ENCODE measurements at places on chromosomes 2 and 18. TPM values are rescaled to one million over a fixed set of nuclear protein-coding genes. Genes with fewer than 3 reads are reported as not detected.

DNA sequence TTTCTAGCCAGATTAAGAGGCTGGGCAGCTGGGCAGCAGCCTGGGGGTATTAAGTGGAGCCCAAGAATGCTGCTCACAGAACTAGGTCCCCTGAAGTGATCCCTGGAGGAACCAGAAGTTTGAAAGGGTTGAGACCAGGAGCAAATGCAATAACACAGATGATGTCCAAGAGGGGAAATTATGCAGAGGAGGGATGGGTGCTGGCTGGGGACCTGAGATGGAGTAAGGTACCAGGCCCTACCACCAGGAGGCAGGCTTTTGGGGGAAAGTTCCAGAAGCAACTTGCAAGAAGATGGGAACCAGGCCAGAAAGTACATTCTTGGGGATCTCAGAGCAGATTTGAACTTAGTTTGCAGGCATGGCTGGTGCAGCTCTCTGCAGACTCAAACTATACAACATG is 175.1 kb downstream of the NCK2 start:
- DNase-seq, result peak; percentile 27

GRCh38 chr2:130829015-130829414 is 7.7 kb upstream of the ARHGEF4 start:
- DNase-seq, result no peak

GRCh38 chr2:196170213-196170605 is 1.2 kb downstream of the STK17B start:
- no peak for DNase-seq

Gene UBE2F
- total RNA-seq, result 47.6 TPM

Gene DES
- not detected for total RNA-seq
